ENCODE measurements at places on chromosomes 3 and 15. TPM values are rescaled to one million over a fixed set of nuclear protein-coding genes. Genes with fewer than 3 reads are reported as not detected.

DNA sequence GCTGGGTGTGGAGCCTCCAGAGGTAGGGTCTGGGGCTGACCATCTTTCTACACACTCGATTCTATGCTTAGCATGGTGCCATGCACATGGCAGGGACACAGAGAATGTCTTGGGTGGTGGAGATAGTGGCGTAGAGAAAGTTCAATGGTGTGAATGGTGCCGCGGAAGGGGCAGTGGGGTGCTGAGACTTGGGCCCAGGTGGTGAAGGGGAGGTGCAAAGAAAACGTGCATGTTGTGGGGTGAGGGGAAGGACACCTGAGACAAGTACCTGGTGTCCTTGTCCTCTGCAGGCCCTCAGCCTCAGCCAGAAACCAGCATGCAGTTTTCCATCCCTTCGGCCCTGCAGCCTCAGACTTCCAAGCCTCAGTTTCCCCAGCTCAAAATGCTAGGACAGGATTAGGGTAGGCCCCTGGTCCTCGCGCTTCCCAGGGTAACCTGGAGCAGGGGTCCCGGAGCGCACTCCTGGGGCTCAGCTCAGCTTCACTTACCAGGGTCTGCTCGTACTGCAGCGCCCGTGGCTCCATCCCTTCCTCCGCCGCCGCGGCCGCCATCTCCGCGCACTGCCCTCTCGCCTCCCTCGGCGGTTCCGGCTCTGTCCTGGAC is 375 bp downstream of the CLCN2 start:
- DNase-seq, result no peak

GRCh38 chr3:50392101-50392715 is 32.9 kb upstream of the TMEM115 start:
- DNase-seq, result no peak

KLF13 gene
- polyA plus RNA-seq, result 16.6 TPM

NANOGP8 gene
- polyA plus RNA-seq, result not detected

- DNase-seq, result peak; percentile 78
These were observed at the start of gene ARHGAP31 for GRCh38 chr3:119293871-119294695. ARHGAP31 (plus strand) TSS chr3:119294383; CDS start chr3:119294905, 522 bp downstream.

- no peak for DNase-seq
These were observed 58.5 kb downstream of the ST8SIA2 start for GRCh38 chr15:92452143-92452542.

DNA sequence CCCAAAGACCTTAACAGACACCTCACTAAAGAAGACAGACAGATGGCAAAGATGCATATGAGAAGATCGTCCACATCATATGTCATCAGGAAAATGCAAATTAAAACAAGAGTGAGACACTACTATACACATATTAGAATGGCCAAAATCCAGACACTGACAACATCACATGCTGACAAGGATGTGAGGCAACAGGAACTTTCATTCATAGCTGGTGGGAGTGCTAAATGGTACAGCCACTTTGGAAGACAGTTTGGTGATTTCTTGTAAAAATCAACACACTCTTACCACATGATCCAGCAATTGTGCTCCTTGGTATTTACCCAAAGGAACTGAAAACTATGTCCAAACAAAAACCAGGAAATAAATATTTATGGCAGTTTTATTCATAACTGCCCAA is 17.6 kb downstream of the CHDH start:
- DNase-seq, result no peak

DNA sequence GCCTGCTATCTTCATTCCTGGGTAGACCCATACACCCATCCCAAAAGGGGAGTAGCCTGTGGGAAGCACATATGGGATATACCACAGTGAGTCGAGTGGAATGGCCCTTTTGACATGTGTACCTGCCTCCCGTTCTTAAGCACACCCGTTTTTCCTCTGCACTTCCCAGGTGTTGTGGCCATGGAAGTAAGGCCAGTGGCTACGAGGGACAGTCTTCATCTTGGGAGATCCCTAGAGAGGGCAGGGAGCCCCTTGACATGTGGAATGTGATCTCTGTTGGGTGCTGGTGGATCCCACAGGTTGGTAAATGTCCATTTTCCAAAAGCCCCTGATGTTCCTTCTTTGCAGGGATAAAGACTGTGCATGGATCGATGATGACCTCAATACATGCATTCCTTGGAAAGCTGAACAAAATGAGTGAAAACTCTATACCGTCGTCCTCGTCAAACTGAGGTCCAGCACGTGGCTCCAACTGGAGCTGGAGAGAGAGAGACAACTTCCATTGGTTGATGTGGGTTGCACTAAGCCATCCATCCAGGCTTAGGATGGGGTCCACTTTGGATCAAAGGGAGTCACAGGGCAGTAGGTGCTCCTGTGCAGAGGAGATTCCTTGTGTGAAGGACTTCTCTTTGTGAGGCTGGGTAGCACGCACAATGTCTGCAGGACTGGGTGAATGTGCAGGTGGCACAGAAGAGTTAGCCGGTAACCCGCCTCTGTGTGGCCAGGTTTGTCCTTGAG is 136.8 kb downstream of the SNRPN start:
- no peak for DNase-seq

DNA sequence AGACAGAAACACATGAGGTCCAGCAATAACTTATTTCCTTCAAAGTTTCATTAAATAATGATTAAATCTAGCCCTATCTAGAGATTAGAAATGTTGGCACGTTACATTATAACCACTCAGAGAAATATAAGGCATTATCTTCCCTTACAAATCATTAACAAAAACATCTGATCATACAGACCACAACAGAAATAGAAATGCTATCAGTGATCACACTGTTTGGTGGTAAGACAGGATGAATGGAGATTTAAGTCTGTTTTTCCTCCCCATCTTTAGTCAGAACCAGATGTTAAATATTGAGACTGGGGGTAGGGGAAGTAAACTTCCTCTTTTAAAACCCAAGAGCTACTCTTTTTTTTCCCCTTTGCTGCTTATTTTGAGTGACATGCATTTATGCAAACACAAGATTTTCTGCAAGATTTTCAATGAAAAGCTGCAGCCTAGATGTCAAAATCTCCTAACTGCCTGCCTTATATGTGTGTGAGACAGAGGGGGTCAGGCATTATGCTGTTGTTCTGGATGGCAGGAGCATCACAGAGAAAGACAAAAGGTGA is 70.4 kb downstream of the CBLB start:
- DNase-seq, result peak; percentile 69
